Activated CD4-positive, alpha-beta T cell treated with anti-CD3 and anti-CD28 coated beads for 24 hours (primary cell): ENCODE measurements at places on chromosomes 2 and 18.

DNA sequence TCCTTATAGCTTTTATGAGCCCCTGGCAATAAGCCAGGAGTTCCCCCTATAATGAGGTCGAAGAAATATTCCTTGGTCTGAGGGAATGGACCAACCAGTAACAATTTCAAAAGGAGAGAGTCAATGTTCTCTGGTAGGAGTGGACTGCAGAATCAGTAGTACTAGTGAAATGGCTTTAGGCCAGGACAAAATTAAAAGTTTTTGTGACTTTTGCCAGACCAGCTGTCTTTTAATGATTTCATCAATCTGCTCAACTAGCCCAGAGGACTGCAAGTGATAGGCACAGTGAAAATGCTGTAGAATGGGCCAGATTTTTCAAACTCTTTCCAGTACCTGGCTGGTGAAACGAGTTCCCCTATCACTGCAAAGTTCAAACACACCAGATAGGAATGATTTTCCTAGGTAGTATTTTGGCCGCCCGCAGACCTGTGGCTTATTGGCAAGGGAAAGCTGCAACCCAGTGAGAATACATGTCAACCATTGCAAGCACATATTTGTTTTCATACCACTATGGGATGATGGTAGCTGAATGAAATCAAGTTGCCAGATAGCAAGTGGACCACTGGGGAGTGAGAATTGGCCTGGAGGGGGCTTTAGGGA lies 45.5 kb downstream of the CERS6 start:
- no peak for DNase-seq

DNA sequence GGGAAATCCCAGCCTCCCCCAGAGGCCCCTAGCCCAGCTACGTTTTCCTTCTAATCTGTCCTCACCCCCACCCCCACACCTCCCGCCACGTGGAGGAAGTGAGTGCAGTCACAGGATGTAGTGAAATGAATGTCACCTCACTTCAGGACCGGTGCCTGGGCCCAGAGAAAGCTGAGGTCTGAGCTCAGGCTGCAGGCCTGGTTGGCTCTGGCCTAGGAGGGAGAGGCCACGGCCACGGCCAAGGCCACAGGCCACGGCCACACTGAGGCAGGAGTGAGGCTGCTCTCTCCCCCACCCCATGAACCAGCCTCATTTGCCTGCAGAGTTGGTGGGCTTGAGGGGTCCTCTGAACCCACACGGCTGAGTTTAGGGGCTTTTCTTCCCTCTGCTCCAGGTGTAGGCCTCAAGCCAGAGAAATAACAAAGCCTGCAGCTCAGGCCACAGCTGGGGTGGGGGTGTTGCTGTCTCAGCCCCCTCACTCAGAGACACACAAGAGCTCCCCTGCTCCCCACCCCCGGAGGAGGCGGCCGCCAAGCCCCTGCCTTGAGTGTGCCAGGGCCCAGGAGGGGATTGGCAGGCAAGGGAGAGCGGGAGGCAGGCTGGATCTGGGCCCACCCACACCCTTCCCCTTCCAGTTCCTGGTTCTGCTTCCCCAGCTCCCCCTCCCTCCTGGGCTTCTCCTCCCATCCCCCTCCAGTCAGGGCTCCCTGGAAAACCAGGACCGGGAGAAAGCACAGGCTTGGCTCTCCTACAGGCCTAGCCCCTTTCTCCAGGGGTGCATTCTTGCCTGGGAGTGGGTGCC lies 27.0 kb downstream of the DNMT3A start:
- peak; percentile 94 for DNase-seq

DNA sequence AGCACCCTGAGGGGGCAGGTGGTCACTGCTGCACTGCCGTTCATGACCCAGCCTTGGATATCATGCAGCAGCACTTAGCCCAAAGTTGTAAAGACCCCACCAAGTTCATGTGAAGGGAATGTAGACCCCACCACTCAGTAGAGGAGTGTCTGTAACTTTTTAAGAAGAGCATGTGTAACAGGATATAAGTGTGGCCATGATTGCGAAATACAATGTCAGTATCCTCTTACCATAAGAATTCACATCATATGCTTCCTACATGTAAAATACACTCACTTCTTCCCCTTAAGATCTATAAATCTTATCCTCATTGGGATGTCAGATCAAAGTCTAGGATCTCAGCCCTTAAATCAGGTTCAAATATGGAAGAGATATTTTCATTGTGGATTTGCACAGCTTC lies 276.9 kb downstream of the PTPRM start:
- no peak for DNase-seq

- DNase-seq = no peak
These were observed 22.9 kb upstream of the GPR55 start for GRCh38 chr2:230947908-230948365.

GRCh38 chr2:138228101-138228500 lies 263.8 kb downstream of the HNMT start:
- DNase-seq = no peak

- DNase-seq = no peak
These were observed 152.2 kb downstream of the PHLPP1 start for GRCh38 chr18:62867534-62867933.

GRCh38 chr2:193885419-193885818 lies 1690.7 kb upstream of the TMEFF2 start:
- no peak for DNase-seq

DNA sequence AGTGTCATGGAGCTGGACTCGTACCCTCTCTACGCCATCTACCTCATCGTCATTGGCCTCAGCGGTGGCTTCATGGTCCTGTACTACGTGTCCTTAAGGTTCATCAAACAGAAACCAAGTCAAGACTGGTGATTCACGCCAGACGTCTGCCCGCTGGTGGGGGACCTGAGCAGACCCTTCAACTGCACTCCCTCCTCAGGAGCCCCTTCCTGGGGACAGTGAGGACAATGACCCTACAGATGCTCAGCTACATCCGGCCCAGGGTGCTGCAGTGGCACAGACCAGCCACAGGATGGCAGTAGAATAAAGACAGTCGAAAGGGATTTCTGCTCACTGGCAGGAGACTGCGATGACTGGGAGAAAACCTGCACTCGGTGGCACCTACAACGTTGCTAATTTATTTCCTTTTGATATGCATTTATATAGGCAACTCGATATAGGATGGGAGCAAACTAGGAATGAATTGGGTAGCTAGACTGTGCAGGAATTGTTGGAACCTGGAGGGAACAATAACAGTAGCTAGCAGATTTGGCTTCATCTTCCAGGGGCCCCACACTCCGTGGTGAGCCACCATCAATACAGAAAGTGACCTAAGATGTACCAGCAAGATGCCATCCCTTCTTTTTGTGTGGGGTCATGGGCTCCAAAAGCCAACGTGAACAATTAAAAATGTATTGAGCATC lies 39.2 kb downstream of the ABCG8 start:
- peak; percentile 68 for DNase-seq

DNA sequence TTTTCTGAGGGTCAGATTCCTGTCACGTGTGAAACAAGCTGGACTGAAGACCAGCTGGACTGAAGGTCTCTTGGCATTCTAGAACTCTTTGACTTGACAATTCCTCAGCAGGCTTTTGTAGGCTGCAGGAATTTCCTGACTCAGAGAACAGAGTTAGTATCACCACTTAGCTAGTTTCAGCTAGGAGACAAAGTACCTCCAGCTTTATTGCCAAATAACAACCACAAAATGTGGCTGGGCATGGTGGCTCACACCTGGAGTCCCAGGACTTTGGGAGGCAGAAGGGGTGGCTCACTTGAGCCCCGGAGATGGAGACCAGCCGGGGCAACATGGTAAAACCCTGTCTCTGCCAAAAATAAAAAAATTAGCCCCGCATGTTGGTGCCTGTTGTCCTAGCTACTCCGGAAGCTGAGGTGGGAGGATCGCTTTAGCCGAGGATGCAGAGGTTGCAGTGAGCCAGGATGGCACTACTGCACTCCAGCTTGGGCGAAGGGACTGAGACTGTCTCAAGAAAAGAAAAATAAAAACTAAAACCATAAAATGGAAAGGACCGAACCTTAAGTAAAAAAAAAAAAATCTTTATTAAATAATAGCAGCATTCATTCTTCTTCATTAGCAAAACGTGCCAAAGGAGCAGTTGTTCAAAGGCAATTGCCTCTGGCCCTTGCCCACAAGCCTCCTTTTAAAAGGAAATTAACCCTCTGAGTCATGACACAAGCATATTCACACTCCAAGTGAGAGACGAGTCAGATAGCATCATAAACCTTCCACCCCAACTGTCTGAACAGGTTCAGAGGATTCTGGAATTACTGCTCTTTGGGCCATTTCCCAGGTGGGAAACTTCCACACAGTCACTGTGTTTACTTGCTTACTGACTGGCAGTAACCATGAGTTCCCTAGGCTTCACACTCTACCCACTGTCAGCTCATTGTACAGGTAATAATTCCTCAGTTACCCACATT lies 88.9 kb downstream of the MYL12B start:
- no peak for DNase-seq

DNA sequence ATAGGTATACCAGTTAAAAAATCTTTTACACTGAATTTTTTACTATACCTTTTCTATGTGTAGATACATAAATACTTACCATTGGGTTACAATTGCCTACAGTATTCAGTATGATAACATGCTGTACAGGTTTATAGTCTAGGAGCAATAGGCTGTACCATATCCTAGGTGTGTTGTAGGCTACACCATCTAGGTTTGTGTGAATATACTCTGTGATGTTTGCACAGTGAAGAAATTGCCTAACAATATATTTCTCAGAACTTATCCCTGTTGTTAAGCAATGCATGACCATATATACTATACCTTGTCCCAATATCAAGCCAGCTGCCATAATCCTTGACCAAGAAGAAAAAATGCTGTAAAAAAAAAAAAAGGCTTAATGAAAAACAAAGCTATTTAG lies 114.5 kb downstream of the PIGN start:
- no peak for DNase-seq

GRCh38 chr2:176907341-176907740 lies 305.3 kb upstream of the HNRNPA3 start:
- no peak for DNase-seq

- no peak for DNase-seq
These were observed 248.4 kb downstream of the HDAC4 start for GRCh38 chr2:239152239-239152915.

GRCh38 chr2:225766431-225766830 lies 366.9 kb downstream of the NYAP2 start:
- DNase-seq = no peak

DNA sequence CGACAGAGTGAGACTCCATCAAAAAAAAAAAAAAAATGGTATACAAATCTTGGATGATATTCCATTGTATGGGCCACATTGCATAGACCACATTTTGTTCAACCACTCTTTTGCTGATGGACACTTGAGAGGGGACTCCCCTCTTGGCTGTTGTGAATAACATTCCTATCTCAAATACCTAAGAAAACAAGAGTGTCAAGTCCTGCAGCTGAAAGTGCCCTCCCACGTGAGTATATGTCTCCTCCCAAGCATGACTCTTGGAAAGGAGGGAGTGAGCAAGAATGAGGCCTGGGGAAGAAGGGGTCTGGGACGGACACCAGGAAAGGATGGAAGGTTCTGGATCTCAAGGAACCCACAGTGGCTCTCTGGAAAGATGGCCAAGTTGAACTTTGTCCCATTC lies 36.0 kb upstream of the NPAS2 start:
- no peak for DNase-seq

DNA sequence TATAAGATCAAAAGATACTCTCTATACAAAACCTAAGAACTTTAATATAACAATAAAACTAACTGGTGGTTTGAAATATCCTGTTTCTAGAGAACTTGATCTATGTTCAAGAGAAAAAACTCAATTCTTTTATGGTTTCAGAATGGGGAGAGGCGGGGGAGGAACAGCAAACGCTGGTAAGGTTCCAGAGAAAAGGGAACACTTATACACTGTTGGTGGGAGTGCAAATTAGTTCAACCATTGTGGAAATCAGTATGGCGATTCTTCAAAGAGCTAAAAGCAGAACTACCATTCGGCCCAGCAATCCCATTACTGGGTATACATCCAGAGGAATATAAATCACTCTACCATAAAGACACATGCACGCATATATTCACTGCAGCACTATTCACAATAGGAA lies 17.2 kb downstream of the FAM98A start:
- DNase-seq = no peak

DNA sequence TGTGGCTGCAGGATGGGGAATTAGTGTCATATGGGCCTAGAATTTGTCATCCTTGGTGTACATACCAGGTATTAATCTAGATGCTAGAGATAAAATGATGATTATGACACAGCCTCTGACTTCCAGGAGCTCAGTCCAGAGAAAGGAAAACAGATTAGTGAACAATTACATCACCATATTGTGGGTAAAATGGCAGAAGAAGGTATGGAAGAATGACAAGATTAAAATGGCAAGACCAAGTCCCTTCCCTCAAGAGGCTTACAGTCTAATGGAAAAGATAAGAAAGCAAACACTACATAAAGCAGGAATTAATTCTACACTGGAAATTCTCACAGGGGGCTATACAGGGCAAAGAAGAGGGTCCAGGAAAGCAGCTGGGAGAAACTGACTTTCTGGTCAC lies 25.9 kb upstream of the TYMS start:
- DNase-seq = no peak

DNA sequence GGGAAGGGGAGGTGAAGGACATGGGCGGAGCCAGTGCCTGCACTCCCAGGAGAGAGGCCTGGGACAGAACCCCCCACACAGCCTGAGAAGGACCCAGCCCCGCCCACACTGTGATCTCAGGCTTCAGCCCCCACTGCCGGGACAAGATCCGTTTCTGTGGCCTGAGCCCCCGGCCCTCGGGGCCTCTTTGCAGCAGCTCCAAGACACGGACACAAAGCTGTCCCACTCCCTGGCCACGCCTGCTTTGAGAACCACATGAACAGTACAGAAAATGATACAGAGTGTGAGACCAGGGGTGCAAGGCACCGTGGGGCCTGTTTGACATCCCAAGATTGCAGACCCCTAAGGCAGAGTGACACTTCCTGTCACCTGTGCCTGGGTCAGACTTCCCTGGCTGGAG lies 74.5 kb downstream of the TWIST2 start:
- no peak for DNase-seq

- no peak for DNase-seq
These were observed 84.9 kb downstream of the MALT1 start for GRCh38 chr18:58756148-58756547.

GRCh38 chr2:238287737-238288649 lies at the start of gene PER2:
Gene PER2, minus strand, starts transcription at chr2:238288610. Its CDS starts 10,674 bp downstream, at chr2:238277936.
- DNase-seq = peak; percentile 11

DNA sequence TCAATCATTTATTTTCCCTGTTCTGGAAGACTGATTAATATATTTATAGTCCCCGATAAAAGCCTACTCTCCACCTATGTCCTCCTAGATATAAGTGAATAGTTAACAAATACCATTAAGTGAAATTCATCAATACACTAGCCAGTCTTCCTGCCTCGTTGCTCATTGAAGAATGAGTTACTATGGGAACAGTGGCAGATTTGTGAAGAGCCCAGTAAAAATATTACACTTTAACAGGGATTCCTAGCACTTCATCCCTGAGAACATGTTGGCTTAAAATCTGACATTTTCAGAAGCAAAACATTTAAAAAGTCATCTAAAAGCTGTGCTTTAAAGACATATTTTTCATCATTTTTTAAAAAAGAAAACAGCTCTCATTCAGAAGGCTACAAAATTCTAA lies 848.7 kb upstream of the NXPH2 start:
- no peak for DNase-seq

GRCh38 chr2:156933645-156934225 lies 323.8 kb upstream of the GALNT5 start:
- DNase-seq = no peak

GRCh38 chr2:239593455-239593854 lies 192.6 kb upstream of the HDAC4 start:
- no peak for DNase-seq
